ENCODE measurements at places on chromosomes 5 and 9.

DNA sequence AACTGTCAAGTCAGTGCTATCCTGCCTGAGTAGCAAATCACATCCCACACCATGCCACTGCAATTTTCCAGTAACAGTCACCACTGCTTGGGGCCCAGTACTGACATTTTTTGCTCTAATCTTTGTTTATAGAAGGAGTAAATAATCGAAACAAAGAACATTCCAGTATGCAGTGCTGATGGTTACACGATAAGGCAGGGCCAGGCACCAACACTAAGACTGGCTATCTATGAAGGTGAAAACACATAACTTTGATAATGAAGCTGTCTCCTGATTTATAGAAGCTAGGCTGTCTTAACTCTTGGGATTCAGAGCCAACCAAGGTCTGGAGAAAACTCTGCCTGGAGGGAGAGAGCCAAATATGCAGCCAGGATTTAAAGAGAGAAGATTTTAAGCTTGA is 365.3 kb downstream of the BNC2 start:
- DNase-seq, result no peak

DNA sequence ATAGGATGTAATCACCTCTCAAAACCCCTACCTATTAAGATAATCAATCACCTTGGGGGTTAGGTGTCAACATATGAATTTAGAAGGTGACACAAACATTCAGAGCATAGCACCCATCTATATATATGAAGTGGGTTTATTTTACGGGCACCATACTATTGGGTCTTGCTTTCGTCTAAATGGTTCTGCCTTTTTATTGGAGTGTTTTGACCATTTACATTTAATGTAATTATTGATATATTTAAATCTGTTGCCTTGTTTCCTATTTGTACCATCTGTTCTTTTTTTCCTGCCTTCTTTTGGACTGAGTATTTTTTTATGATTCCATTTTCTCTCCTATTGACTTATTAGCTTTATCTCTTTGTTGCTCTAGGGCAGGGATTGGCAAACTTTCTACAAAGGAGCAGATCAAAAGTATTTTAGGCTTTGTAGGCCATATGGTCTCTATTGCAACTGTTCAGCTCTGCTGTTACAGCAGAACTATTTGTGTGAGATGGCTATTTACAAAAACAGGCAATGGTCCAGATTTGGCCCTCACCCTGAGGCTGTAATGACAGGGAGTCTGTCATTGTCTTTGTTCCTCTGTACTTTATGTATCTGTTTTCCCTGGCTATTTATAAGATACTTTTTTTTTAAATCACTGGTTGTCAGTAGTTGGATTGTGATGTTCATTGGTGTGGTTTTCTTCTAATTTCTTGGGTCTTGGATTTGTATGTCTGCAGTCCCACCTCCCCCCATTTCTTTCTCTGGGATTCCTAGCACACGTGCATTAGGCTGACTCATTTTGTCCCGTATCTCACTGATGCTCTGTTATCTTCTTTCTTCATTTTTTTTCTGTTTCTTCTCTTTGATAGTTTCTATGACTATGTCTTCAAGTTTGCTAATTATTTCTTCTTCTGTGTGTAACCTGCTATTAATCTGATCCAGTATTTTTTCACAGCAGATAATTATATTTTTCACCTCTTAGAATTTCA is 127.1 kb downstream of the DAB2IP start:
- DNase-seq, result no peak

DNA sequence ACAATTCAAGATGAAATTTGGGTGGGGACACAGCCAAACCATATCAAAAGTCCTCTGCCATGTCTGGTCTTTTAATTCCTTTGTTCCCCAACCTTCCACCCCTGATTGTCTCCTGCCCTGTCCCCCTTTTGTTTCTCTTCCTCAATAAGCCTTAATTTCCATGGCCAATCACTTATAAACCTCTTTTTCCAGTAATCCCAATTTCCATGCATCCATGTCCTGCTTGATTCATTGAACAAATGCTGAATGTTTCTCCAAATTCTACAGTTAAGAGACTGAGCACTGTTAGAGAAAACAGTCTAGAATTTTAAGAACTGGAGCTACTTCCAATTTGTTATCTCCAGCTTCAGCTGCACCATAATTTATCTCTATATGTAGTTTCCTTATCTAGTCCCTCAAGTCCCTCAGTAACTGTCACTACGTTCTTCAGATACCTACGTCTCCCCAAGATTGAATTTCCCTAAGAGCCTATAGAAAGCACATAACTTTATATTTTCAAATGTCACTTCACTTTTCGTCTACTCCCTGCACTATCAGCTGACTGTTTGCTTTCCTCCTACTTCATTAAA is 34.2 kb downstream of the TARS1 start:
- DNase-seq, result no peak

DNA sequence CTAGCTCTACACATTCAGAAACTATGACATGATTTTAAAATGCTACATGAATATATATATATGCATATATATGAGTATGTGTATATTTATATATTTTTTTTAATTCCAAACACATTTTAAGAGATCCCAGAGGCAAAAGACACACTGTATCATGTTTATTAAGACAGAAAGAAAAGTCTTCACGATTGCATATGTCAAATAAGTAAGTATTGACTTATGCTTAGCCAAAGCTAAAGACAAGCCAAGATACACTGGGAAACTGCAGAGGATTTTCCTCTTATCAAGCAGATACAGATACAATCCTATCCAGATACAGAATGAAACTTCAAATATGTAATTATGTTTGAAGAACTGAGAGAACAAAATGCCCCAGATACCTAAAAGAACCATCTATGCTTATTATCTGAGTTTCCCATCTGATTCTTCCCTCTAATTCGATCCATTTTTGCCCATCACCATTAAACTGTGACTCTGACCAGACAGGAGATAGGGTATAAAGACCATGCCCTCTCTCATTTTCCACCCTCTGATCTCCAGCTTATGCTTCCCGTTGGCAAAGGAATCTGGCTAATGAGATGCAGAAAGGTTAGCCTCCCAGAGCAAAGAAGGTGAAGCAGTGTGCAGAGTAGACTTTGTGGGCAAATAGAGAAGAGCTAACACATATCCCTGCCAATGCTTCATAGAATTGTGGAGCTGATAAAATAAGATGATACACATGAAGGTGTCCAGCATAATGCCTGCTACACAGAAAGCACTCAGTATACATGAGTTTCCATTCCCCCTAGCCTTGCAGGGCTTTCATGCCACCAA is 131.0 kb upstream of the TARS1 start:
- no peak for DNase-seq

DNA sequence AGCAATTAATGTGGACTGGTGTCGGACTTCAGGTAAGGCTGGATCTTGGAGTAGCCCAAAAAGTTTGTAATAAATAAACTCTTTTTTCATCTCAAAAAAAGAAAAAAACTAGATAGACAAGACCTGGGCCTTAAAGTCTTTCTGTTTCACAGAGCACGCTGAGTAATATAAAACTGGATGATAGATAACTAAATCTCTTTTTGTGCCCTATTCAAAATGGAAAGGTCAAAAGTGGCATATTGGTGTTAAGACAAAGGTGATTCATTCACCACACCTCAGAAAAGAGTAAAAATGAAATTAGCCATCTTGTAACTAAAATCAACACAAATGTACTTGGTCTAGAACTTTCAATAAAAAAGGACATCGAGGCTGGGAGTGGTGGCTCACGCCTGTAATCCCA is 30.3 kb upstream of the RFK start:
- no peak for DNase-seq

GRCh38 chr5:53991942-53992341 is 318.4 kb downstream of the ARL15 start:
- DNase-seq, result no peak

- DNase-seq, result no peak
Observed at GRCh38 chr5:35963381-35963843, 25.0 kb upstream of the CAPSL start.

GRCh38 chr5:64869419-64869818 is 100.7 kb downstream of the CWC27 start:
- no peak for DNase-seq

DNA sequence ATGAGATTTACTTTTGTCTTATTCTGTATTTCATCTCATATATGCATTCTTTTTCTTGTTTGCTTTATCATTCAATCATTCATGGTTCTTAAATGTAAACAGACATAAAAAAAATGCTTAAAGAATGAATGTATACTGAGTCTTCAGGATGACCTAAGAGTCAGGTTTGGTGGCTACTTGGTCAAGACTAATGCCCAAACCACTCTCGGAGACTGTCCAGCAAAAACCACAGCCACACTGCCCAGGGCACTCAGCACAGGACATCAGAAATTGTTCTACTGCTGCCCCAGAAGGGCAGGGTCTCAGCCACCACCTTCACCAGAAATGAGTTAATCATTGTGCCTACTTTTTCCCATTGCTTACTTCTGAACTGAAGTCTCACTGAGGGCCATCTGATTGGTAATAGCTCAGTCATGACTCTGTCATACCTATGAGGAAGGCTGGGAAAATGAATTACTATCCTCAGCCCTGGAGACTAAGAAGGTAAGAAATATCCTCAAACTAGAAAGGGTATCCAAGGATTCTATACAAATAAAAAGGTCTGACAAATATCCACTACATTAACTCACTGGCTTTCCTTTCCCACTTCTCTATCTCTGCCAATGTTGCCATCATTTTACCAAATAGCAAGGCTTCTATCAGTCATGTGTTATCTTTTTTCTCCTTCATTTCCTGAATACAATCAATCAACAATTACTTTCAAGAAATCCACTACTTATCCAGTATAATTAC is 236.1 kb downstream of the CETN3 start:
- DNase-seq, result no peak

- no peak for DNase-seq
Observed at GRCh38 chr9:106065579-106066214, 371.4 kb downstream of the TMEM38B start.

DNA sequence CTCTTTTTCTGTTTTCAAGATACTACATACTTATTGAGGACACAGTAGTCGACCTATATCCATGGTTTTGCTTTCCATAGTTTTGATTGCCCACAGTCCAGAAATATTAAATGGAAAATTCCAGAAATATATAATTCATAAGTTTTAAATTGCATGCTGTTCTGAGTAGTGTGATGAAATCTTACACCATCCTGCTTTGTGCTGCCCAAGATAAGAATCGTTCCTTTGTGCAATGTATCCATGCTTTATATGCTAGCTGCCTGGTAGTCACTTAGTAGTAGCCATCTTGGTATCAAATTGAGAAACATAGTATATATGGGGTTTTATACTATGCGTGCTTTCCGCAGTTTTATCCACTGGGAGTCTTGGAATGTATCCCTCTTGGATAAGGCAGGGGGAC is 59.0 kb downstream of the CWC27 start:
- DNase-seq, result no peak

- no peak for DNase-seq
Observed at GRCh38 chr5:142506756-142507155, 179.1 kb downstream of the FGF1 start.

GRCh38 chr9:132099741-132100407 is 20.2 kb upstream of the MED27 start:
- no peak for DNase-seq

- DNase-seq, result no peak
Observed at GRCh38 chr9:101035098-101035497, 6.6 kb downstream of the PLPPR1 start.

DNA sequence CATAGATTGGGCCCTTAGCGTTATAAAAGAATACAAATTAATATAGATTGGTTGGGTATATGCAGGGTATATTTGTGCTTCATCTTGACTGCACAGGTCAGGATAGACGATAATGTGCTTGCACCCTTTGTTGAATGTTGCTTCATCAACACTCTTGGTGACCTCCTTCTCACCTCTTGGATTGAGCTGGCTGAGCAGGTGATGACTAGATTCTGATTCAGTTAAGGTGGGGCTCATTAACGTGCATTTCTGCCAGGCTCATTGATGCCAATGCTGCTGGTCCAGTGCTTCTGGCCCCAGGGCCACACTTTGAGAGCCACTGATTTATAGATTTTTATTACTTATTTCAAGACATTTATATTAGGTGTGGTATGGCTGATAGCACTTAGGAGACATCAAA is 27.7 kb downstream of the PCSK5 start:
- no peak for DNase-seq

DNA sequence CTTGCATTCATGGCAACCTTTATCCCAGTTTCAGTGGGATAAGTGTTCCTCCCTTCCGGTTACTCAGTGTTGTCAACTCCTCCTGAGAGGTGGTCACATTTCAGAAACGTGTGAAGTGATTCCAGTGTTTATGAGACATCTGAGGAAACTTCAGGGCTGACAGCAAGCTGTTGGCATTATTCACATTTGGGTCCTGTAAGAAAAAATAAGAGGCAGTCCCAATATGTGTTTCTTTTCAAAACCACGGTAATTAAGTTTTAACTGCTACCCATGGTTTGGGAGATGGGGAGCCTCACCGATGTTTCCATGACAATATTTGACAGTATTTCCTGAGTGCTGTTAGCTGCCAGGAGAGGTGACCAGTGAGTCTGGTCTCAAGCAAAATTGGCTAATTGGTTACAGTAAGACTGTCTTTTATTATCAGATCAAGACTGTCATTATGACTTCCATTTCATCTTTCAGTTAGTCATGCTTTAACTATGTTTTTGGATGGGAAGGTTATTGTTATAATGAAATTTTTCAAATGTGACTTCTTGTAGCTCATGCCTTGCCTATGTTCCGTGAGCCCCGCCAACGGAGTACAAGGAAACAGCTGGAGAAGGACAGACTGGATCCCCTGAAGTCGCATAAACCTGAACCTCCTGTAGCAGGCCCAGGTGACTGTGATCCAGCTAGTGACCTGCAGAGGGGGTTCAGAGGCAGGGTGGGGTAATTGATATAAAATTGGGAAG is 115.3 kb downstream of the GDNF start:
- DNase-seq, result no peak

Measured in mesenteric fat pad (tissue), 1 donor.